Glomerular endothelial cell (primary cell): ENCODE measurements at places on chromosomes 4 and X. TPM values are rescaled to one million over a fixed set of nuclear protein-coding genes. Genes with fewer than 3 reads are reported as not detected.

GRCh38 chr4:52750819-52751486, at the start of gene ERVMER34-1:
Gene ERVMER34-1, minus strand, starts transcription at chr4:52751425. Its CDS starts 5,905 bp downstream, at chr4:52745520.
- DNase-seq: no peak

DNA sequence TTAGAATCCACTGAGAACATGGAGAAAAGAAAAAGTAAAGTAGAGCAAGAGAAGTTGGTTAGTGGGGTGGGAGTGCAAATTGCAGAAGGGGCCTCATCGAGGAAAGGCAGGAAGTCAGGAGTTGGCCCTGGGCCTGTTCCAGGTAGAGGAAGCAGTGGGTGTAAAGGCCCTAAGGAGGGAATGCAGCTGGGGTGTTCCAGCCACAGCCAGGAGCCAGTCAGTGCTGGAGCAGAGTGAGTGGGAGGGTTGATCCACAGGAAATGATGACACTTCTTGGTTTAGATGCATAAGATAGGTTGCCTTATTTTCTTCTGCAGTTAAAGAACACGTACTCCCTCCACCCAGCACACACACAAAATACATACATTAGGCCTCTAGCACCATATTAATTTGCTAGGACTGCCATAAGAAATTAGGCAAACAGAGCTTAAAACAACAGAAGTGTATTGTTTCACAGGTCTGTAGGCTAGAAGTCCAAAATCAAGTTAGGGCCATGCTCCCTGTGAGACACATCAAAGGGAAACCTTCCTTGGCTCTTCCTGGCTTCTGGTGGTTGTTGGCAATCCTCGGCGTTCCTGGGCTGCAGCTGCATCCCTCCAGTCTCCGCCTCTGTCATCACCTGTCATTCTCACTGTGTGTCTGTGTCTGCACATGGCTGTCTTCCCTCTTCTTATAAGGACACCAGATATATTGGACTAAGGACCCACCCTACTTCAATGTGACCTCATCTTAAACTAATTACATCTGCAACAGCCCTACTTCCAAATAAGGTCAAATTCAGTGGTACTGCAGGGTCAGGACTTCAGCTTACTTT, 205.9 kb downstream of the AASDH start:
- DNase-seq: no peak

DNA sequence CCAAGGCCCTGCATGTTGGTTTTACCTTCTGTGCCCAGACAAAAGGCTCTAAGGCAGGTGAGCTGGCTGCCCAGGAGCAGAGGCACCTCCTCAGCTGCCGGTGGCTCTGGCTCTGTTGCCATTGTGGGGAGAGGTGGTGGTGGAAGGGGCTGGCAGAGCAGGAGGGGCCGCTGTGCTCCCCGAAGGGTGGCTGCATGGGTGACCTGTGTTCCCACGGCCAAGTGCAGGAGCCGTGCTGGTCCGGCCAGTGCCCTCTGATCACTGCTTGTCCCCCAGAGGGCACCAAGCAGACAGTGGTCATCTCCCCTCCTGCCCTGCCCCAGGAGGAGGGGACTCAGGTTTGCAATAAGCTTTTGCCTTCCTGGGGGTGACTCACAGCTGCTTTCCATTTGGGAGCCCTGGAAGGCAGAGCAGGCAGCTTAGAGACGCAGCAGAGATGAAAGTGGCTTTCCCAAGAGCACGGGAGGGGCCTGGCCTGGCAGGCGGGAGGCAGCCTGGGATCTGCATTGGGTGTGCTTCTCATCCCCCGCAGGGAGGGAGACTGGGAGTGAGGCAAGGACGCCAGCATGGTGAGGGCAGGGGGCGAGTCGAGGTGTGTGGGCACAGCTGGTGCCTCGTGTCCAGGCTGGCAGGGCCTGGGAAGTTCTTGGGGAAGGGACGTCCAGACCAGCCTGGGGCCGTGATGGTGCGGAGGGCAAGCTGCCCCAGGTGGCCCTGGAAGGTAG, 28.7 kb downstream of the DOK7 start:
- no peak for DNase-seq

The LUZP4 gene
- total RNA-seq: not detected in 2 replicates

DNA sequence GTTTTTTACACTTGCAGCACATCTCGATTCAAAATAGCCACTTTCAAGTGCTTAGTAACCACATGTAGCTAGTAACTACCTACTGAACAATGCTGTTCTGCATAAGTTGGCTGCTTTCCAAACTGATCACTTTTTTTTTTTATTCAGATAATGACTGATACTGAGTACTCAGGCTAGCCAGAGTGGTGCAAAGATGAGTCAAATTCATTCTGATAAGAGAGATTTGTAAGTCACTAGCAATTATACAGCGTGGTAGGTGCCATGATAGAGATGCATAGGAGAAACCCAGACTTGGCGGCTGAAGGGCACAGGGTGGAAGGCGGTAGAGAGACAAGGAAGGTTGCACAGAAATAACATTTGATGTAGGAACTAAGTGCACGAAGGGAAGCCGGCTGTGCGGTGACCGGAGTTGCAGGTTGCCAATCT, 357 bp upstream of the IGBP1 start:
- no peak for DNase-seq

The SMPX gene
- total RNA-seq: not detected in 2 replicates

- DNase-seq: no peak
These were observed 239.1 kb downstream of the NDST4 start for GRCh38 chr4:114874321-114874720.

- DNase-seq: no peak
These were observed 245.9 kb downstream of the BCOR start for GRCh38 chrX:39851745-39852455.

The STOX2 gene
- total RNA-seq: 1.1 TPM in 2 replicates

The SUPT20HL1 gene
- total RNA-seq: not detected in 2 replicates

GRCh38 chr4:10962246-10962645, 277.7 kb upstream of the CLNK start:
- no peak for DNase-seq

GRCh38 chrX:135050603-135051002, 1.3 kb downstream of the RTL8A start:
- no peak for DNase-seq

The PPM1K gene
- 5.8 and 11.5 TPM in 2 replicates for total RNA-seq

The EMD gene
- 61.2 and 64.1 TPM in 2 replicates for total RNA-seq

DNA sequence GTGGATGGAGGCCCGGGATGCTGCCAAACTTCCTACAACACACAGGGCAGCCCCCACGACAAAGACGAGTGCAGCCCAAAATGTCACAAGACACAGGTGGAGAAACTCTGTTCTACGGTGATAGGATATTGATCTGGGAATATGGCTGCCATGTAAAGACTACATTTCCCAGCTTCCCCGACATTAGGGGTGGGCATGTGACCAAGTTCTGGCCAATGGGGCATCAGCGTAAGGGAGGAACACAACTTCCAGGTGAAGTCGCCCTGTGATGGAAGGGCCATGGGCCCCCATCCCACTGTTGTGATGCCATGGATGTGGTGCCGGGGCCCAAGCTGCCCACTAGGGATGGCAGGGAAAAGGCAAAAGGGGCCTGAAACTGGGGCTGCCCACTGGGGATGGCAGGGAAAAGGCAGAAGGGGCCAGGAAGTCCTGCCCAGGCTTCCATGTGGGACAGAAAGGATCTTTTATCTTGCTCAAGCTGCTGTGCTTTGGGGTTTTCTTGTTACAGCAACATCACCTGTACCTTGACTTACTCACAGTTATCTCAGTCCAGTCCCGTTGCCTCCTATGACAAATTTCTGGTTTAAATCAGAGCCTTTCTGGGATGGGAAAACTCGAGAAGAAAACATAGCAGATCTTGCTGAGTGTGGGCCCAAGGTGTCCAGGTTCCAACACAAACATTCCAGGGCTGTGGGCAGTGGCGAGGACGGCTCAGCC, 9.7 kb upstream of the ADRA2C start:
- DNase-seq: no peak

- DNase-seq: no peak
These were observed at the start of gene NHSL2 for GRCh38 chrX:71910643-71910985. Gene NHSL2, plus strand, starts transcription at chrX:71910845.

The OPRPN gene
- total RNA-seq: not detected in 2 replicates

DNA sequence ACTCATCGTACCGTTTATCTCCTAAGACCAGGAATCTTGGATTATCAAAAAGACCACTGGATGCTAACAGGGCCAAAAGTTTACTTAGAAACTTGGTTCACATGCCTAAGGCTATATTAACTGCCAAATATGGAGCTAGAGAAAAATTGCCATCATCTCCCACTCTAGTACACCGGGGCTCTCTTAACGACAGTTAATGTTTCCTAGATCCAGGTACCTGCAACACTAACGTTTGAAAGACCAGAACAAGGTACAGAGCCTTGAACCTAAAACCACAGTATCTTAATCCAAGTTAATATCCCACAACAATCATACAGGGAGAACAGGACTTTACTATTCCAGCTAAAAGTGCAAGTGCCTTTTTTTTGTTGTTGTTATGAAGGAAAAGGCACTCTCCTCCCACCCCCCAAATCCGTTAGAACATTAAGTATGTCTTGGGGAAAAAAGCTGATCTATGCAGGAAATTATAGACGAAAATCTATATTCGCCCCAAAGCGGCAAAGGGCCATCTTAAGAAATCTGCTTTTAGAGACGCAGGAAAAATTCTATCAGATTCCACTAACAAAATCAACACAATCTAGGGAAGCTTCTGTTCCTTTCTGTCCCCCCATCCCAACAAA, 1.3 kb downstream of the G3BP2 start:
- DNase-seq: no peak

The IGFBP7 gene
- total RNA-seq: 2,081 and 2,270 TPM in 2 replicates

DNA sequence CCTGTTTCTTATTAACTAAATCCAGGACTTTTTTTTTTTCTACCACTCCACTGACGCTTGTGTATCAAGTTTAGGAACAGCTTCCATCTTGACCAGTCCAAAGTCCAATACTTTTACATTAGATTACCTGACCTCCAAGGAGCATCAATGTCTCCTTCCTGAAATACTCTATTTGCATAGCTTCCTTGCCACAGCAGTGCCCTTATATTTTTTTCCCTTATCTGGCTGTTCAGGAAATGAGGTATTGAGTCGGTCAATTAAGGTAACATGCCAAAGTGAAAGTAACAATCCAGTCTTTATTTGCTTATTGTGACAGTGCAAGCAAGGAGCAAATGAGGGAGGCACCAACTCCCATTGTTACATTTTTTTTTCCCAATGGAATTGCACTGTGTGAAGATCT, 730.8 kb upstream of the NDST4 start:
- DNase-seq: no peak

DNA sequence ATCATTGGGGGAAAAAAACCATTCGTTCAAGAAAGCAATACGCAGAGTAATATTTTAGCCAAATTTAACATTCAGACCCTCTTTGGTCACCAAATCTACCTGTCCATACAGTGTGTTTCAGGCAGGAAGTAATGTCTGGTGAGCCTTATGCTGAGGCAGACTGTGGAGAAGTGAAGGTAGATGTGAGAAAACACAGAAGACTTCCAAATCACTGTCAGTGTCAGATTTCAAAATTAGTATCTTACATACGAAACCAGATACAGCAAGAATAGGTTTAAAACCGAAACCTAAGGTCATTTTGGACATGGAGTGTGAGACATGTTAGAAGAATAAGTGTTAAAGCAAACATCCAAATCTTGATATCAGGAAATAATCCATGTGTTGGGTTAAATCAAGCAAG, 664.5 kb upstream of the HTR2C start:
- DNase-seq: no peak

The MAGEA2 gene
- total RNA-seq: not detected in 2 replicates

The CTBP1 gene
- 170 and 171 TPM in 2 replicates for total RNA-seq

DNA sequence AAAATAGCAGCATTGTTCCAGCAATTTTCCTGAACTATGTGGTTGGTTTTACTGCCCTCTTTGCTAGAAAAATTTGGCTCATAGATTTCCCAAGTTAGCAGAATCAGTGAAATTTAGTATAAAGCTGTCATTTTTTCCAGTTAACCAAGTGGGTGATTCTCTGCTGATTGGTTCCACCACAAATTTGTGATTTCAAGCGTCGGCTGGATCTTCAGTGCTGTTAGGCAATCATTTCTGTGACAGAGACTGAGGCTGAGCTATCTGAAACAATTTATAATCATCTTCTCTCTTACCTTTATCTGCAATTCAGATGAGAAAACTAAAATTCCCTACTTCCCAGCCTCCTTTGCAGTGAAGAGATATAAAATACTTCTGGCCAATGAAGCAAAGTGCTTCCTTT, 68.6 kb upstream of the OTUD4 start:
- DNase-seq: no peak

The ERCC6L gene
- total RNA-seq: 1.2 and 2.0 TPM in 2 replicates

DNA sequence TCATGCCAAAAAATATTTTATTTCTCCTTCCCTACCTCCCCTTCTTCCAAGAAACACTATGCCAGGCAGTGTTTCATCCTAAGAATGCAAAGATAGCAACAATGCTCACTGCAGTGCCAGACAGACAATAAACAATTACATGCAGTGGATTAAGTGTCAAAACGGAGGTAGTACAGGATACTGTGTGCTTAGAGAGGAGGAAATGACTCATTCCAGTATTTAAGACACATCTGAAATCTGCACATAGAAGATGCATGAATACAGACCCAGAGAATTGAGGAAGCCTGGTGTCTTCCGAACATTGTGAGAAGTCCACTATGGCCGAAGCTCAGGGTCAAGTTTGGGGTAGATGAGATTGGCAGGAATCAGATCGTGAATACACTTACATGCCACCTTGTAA, 326.4 kb downstream of the PPP3CA start:
- DNase-seq: peak; percentile 72

DNA sequence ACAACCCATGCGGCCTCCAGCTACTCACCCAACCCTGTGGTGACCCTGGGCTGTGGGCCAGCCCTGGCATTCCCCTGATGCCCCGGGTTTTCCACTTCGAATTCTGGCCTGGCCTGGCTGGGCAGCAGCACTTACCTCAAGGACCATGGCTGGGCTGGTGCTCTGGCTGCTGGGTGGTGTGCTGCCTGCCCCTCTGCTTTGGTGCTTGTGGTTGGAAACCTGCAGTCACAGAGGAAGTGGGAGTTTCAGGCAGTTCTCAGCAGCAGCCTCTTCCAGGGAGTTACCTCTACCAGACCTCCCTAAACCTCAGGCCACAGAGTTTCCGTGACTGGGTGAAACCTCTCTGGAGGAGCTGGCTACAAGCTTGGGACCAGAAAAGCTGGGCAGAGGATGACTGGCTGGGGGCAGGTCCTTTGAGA, at the start of gene CXCR3:
Gene CXCR3 (minus strand): TSS at position 209 of the 419 bp plus-strand sequence. CDS start 62 bp downstream, at position 147.
- DNase-seq: no peak

GRCh38 chr4:16293210-16293838, 67.1 kb upstream of the TAPT1 start:
- DNase-seq: no peak
